Neural crest cell (in vitro differentiated cells): ENCODE measurements at places on chromosomes 1 and 21. TPM values are rescaled to one million over a fixed set of nuclear protein-coding genes. Genes with fewer than 3 reads are reported as not detected.

KRTAP11-1 gene
- total RNA-seq, result not detected in 2 replicates

DNA sequence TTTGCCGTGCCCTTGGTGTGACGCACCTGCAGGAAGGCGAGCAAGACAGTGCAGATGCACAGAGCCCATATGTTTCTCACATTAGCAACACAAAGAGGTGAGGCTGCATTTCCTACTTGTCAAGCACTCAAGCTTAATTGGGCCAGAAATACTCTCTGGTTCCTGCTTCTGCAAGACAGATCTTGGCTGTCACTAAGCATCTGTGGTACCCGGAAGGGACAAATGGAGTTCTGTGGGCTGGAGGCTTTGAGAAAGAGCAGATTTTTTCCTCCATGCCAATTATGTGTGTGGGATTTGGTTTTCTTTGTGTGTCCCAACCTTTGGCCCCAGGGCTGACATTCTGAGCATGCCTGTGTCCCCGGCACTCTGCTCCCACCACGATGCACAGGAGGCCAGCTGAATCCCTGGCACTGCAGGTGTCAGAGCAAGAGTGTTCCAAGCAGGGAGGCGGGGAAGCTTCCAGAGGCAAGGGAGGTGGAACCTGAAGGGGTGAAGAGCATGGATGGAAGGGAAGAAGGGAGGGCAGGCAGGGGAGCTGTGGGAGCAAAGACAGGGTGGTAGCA is 52.0 kb upstream of the STUM start:
- H3K4me1 ChIP-seq, result no peaks in the 10 kb centered on the region
- H3K27ac ChIP-seq, result no peak overlapping the region
- no peaks in the 10 kb centered on the region for H3K36me3 ChIP-seq
- no peak for DNase-seq
- no peak overlapping the region for H3K4me3 ChIP-seq

DNA sequence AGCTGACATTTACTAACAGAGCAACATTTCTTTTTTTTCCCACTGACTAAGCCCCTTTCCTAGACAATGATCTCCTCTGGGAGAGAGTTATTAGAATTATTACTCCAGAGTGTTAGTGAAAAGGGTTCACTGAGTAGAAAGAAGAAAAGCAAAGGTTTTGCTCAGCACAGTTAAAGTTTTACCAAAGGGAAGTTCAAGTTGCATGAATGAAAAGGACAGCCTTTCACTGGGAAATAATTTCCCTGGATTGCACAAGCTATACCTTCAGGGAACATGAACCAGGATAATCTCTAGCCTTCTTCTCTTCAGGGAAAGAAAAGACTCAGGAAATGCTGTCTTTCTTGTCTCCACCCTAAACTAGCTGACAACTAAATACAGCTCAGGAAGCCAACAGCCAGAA is 71.4 kb upstream of the ESRRG start:
- no peaks in the 10 kb centered on the region for H3K36me3 ChIP-seq
- no peak overlapping the region for H3K4me3 ChIP-seq
- no peak for DNase-seq

S100A14 gene
- total RNA-seq, result not detected in 2 replicates

- no peak for DNase-seq
- H3K27ac ChIP-seq, result peak overlapping the region; percentile 10
- peaks cover 2% of the 10 kb centered on the region for H3K27me3 ChIP-seq
Observed at GRCh38 chr1:167064621-167065020, 25.6 kb downstream of the GPA33 start.

- H3K36me3 ChIP-seq, result peaks cover 1% of the 10 kb centered on the region
- no peak overlapping the region for H3K27ac ChIP-seq
- no peaks in the 10 kb centered on the region for H3K27me3 ChIP-seq
- peaks cover 19% of the 10 kb centered on the region for H3K4me1 ChIP-seq
- H3K4me3 ChIP-seq, result no peak overlapping the region
- DNase-seq, result peak; percentile 13
Observed at GRCh38 chr1:8560611-8561544, 243.0 kb downstream of the SLC45A1 start.

DNA sequence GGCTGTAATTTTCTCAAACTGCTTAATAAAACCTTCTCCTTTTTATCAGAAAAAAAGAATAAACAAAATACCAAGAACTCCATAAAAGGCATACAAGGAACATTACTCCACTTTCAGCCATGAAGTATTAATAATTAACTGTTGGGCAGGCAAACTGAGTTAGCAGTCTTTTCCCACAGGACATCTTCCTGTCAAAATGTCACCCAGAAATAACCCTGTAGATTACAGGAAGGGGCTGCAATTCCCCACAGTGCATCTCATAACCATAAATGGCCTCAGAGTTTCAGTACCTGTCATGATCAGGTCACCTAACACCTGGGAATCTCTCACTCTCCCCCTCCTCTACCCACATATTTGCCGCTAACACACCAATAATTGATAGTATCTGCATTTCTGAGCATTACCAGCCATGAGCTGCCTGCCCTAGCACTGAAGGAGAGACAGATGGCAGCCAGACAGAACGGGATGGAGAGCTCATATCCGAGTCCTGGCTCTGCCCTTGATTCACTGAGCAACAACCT is 475.0 kb downstream of the SMYD3 start:
- H3K36me3 ChIP-seq, result peaks cover 3% of the 10 kb centered on the region
- DNase-seq, result no peak
- peak overlapping the region; percentile 52 for H3K27ac ChIP-seq

BCAR3 gene
- 38.5 and 41.6 TPM in 2 replicates for total RNA-seq

DNA sequence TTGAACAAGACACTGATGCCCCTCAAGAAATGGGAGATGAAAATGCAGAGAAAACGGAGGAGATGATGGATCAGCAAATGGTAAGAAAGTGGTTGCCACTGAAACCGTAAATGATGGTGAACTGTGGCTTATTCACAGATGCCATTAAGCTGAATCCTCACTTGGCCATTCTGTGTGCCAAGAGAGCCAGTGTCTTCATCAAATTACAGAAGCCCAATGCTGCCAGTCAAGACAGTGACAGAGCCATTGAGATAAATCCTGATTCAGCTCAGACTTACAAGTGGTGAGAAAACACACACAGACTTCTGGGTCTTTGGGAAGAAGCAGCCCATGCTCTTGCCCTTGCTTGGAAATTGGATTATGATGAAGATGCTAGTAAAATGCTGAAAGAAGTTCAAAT is 52.5 kb downstream of the NBPF6 start:
- H3K4me3 ChIP-seq, result no peak overlapping the region
- H3K27ac ChIP-seq, result no peak overlapping the region
- no peak for DNase-seq
- H3K4me1 ChIP-seq, result no peaks in the 10 kb centered on the region
- H3K36me3 ChIP-seq, result no peaks in the 10 kb centered on the region
- H3K27me3 ChIP-seq, result no peaks in the 10 kb centered on the region

DNA sequence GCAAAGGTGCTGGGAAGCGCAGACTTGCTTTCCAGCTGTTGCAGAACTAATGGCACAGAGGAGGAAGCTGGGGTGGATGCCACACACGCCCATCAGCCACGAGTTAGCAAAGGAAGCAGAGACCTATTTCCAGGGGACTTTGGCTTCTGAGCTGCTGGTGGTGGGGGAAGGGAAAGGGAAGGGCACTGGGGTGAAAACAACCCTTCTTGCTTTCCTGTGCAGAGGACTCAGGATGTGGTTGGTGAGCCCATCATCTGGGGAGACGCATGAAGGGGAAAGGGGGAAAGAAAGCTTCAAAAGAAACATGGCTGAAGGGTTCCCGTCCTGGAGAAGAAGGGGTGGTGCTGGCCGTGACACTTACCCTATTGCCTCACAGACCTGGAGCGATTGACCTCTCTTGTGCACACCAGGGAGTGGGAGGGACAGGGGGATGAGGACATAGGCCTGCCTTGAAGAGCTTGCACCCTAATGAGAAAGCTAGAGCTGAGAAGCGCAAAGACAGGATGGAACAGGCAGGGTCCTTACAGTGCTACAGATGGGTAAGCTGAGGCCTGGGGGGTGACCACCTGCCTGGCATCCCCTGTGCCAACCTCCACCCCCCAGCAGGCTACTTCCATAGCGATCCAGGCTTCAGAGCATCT is 140.8 kb upstream of the RAB4A start:
- H3K27me3 ChIP-seq, result no peaks in the 10 kb centered on the region
- H3K4me3 ChIP-seq, result no peak overlapping the region
- DNase-seq, result no peak
- H3K36me3 ChIP-seq, result peaks cover 3% of the 10 kb centered on the region
- no peak overlapping the region for H3K27ac ChIP-seq
- peaks cover 8% of the 10 kb centered on the region for H3K4me1 ChIP-seq

- H3K27me3 ChIP-seq, result no peaks in the 10 kb centered on the region
- no peak overlapping the region for H3K27ac ChIP-seq
- no peak for DNase-seq
- no peak overlapping the region for H3K4me3 ChIP-seq
Observed at GRCh38 chr21:19018529-19018928, 614.9 kb upstream of the TMPRSS15 start.

DNA sequence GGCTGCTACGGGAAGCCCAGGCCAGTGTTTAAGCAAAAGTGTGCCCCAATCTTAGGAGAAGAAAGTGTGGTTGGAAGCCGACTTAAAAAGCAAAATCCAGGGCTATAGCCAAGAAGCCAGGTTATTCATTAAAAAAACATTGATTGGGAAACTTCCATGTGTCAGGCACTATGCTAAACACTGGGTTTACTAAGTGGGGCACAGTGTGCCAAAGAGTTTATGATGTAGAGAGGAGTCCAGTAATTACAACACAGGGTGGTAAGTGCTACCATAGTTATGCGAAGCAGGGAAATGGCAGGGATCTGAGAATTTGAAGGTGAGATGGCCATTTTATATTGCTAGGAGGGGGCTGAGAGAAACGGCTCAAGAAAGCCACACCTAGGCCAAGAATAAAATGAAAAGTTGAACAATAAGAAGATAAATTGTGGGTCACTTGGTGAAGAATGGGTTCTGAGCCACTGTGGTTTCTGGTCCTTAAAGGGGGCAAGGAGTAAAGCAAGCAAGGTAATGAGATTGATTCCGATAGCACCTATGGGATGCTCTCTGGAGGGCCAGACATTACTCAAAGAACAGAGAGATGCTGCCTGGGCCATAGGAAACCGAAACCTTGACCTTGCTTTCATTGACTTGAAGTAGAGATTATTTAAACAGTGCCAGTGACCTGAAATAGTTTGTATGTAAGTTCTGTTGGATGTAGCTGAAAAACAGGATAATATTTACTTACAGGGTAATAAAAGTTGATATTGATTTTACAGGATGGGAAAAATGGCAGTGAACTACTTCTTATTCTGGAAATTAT is 177.8 kb downstream of the GIPC2 start:
- H3K27me3 ChIP-seq, result peaks cover 2% of the 10 kb centered on the region
- no peak overlapping the region for H3K27ac ChIP-seq
- DNase-seq, result no peak
- H3K4me3 ChIP-seq, result no peak overlapping the region

DNA sequence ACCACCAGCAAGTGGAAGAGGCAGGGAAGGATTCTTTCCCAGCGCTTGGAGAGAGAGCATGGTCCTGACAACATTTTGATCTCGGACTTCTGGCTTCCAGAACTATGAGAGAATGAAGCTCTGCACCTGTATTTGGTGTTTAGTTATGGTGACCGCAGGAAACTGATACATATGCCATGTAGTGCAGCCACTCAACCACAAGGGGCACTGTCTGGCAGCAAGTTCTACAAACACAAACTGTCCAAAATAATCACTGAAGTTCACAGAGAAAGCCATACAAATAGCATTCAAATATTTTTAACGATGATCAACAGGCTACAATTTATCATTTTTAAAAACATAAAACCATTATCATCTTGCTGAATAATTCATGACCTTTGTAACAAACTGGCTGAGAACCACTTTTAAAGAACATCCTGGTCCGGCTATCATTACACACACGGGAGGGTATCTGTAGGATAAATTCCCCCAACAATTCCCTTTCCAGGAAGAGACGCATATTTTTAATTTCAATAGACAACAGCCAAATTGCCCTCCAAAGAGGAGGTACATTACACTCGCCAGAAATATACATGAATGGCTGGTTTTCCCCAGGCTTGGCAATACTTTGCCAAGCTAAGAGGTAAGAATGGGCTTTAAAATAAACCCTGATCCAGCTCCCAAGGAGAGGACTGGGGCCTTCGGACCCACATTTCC is 9.2 kb upstream of the CBR3 start:
- no peak overlapping the region for H3K27ac ChIP-seq
- peaks cover 8% of the 10 kb centered on the region for H3K4me1 ChIP-seq
- H3K27me3 ChIP-seq, result peaks cover 16% of the 10 kb centered on the region
- H3K36me3 ChIP-seq, result no peaks in the 10 kb centered on the region
